ENCODE measurements at places on chromosomes 2 and 18.

DNA sequence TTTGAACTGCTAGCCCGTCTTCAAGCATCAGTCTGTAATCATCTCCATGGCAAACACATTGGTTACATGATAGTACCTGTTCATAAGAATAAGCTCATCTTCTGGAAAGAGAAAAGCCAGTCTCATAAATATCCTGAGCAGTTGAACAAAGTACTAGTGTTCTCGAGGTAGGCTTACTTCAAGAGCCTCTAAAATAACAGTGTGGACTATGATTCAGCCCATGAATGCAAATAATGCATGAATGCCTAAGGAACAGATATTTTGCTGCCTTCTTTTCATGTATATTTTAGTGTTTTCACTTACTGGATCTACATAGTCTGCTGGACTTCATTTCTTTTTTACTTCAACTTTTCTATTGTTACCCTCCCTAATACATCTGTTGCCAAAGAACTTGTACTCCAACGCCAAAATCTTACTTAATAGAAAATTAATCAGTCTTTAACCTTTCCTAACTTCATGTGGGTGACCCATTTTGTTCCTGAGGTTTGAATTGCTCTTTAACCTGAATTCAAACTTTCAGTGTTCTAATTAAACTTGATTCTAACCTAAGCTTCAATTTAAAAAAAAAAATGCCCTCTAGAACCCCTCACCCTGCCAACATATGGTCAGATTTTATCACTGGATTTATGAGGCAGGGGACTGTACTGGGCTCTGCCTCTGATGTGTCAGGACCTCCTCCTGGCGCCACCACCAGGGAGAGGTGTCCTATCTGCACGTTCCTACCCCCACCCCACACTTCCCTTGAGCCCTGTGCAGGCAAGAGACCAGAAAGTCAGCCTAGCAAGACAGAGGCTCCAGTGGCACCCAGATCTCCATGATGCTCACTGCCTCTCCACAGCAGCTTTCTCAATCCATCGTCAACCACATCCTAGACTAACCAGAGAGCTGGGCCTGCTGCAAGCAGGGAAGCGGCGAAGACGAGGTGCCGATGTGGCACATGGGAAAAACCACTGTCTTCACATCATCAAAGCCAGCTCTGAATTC, 264.7 kb upstream of the ID2 start:
- no peak for DNase-seq

- no peak for DNase-seq
Observed at GRCh38 chr2:144274131-144274530, 245.8 kb downstream of the ZEB2 start.

GRCh38 chr2:232857158-232857563, 12.9 kb upstream of the SNORC start:
- DNase-seq = peak; percentile 20

DNA sequence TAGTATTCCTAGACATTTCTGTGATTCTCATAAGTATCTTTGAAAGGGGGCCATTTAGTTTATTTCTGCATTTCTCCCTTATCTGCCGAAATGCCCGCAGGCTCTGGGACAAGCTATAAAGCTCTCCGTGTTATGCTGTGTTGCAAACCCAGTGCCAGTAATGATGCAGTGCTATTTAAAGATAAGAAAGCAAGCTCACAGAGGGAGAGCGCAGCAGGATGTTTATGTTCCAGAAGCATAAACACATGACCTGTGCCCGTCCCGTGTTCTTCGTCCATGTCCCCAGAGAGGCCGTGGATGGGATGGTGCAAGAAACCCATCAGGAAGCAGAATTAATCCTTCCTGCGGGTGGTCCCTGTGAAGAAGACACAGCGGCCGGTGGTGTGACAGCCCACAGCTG, 99.4 kb downstream of the NEDD4L start:
- no peak for DNase-seq

GRCh38 chr2:200428961-200429665, 80.8 kb downstream of the KCTD18 start:
- no peak for DNase-seq

DNA sequence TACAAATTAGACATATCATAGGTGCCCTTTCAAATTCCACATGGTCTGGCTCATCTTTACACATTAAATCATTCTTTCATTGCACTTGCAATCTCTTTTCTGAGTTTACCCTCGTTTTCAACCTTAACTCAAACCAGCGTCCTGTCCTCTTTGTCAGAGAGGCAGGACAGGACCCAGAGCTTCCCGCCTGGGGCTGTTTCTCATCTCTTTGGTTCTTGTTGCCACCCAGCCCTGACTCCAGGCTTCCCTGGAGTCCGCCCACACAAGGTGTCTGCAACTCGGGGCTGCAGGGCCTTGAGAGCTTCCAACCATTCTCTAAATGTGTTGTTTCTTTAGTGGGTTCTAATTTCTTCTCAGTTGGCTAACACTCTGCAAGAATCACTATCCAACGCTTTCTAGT, 24.4 kb downstream of the RBMS1 start:
- no peak for DNase-seq

- DNase-seq = no peak
Observed at GRCh38 chr2:69188182-69188900, 175.4 kb downstream of the ANTXR1 start.

GRCh38 chr18:27903906-27904305, 273.0 kb downstream of the CDH2 start:
- DNase-seq = no peak

- no peak for DNase-seq
Observed at GRCh38 chr2:111025288-111025687, 95.4 kb upstream of the BCL2L11 start.

DNA sequence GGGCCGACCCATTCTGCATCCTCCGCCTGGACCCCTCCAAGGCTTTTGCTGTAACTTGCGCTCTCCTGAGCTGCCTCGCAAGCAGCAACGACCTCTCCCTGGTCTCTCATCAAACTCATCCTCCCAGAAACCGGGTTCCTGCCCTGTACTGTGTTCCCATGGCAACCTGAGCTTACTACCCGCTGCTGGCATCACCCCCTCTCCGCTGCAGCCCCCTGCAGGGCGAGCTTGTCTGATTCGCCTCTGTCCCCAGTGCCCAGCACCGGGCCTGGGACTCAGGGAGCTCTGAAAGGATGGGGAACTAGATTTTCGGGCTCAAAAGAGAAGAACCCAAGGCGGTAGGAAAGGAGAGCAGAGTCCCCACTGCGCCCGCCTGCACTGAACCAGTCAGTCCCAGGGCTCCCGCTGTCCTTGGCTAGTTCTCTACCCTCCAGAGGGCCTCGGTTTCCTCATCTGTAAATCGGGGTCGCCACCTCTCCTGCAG, 463 bp downstream of the HS1BP3 start:
- no peak for DNase-seq

- DNase-seq = no peak
Observed at GRCh38 chr2:125701070-125701469, 954.9 kb upstream of the GYPC start.

DNA sequence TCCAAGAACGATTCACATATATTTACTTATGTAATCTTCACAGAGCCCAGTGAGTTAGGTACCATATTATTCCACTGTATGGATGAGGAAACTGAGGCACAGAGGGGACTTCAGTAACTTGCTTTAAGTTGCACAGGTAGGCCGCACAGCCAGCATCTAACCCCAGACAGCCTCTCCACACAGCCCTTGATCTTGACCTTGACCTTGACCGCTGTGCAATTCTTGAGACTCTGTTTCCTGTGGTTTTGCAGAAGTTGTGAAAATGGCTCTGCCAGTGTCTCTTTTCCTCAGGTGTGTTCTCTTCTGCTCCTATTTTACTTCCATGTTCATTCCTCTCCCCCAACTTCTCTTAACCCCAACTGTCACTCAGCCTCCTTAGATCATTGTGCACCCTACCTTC, 206.5 kb downstream of the SOX11 start:
- DNase-seq = no peak

DNA sequence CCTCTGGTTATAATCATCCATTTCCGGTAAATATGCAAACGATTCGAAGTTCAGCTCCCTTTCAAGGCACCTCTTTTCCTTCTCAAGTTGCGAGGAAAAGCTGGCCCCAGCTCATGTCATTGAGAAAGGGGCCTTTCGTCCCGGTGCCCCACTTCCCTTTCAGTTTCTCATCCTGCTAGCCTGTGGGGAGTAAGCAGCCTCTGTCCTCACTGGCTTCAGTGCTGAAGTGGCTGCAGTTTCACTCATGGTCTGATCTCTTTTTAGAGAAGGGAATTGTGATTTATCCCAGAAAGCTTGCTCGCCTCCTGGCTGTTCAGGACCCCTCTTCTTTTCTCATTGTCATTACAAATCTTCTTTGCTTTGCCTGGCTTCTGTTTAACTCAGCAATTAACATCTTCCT, 207.5 kb downstream of the NR4A2 start:
- DNase-seq = no peak

- no peak for DNase-seq
Observed at GRCh38 chr2:32064021-32064601, 755 bp downstream of the SPAST start.

GRCh38 chr2:199693861-199694260, 157.1 kb downstream of the FTCDNL1 start:
- no peak for DNase-seq

DNA sequence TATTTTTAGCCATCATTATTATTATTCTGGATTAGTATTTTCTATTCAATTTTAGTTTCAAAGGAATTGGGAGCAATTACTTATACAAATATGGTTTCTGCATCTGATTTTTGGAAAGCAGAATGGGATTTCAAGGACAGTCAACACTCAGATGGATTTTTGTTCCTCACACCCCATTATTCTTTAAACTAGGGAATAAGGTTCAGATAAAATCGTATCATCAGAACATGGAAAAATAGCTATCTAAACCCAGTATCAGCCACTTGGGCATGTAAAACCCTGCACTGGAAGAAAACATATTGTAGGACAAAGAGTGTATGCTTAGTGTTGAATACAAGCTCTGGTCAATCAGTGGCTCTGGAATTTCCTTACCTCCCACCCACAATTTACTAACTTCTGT, 452.5 kb downstream of the ZNF516 start:
- no peak for DNase-seq

GRCh38 chr2:224598678-224599077, 13.5 kb upstream of the CUL3 start:
- DNase-seq = no peak

DNA sequence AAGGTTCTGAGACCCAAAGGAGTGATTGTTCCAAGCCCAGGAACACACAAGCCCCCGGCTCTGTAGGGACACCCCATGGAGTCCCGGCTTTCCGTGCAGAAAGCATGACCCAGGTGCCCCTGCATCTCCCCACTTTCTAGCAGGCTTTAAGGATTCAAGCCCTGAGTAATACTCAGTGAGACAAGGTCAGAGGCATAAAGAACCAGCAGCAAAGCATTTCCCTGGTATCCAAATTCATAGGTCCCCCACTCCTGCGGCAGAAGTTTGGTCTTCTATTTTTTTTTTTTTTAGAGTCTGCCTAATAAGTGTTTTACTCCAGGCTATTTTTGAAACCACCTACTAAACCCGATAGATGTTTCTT, 16.3 kb downstream of the TSHZ1 start:
- DNase-seq = no peak

DNA sequence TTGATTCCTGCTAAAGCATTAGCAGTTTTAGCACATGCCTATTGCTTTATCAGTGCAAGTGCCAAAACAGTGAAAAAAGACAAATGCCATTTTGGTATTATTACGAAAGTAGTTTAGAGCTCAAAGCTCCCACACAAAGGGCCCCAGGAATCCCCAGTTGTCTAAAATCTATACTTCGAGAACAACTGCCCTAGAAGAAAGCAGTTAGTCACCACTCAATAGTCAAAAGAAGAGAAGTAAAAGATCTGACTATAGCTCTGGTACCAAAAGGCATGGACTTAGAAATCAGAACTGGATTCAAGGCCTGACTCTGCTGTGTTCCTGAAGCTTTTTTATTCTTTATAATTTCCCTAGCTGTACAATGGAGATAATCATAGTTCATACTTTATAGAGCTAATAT, 21.8 kb downstream of the SCN3A start:
- no peak for DNase-seq

DNA sequence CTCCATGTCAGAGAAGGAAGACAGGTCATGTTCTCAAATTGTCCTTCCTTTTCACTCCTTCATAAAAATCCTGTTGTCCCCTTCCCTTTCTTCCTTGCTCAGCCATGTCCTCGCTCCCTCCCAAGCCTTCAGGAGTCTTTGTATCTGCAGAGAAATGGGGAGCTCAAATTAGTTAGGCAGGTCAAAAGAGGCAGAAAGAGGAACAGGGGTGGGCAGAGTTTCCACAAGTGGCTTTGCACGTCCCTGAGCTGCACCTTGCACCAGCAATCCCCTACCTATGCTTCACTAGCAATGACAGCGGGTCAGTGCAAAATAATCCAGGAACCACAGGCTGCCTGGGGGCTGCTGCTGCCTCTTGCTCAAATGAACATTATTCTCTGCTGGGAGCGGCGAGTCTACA, 152.1 kb upstream of the ITGA6 start:
- DNase-seq = no peak

- DNase-seq = no peak
Observed at GRCh38 chr2:191030521-191031154, 16.7 kb upstream of the STAT1 start.

GRCh38 chr18:50806208-50806616, 13.6 kb downstream of the MRO start:
- no peak for DNase-seq

- no peak for DNase-seq
Observed at GRCh38 chr2:226874749-226875148, 38.9 kb downstream of the RHBDD1 start.

DNA sequence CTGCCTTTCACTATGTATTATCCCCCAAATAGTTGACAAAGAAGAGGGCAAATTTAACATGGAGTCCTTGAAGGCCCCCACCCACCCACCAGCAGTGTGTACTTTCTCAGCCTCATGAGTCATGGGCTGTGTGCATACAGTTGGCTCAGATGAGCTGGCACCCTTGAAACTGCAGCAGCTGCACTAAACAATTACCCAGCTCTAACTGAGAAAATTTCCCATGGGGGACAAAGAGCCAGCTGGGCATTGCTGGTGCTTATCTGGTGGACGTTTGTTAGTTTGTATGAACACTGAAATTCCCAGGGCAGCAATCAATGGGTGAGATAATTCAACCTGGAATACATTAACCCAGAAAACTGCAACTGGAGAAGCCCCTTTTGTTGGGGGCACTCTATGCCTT, 131.7 kb downstream of the GCA start:
- DNase-seq = no peak

- no peak for DNase-seq
Observed at GRCh38 chr18:7017013-7017412, 100.6 kb downstream of the LAMA1 start.

DNA sequence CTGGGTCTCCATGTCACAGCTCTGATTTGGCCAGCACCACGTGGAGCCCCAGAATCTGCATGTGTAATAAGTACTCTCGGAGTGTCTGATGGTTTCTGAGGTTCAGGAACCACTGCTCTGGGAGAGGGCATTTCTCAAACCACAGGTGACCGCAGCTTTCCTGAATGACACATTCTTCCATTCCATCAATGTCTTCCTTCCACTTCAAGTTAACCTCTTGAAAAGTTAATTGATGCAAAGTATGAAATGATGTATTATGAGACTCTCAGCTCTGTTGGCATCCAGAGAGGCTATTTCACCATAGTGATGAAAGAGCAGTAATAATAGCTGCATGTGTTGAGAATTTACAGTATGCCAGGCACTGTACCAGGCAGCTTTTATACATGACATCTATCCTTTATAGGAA, 61.3 kb upstream of the CRIM1 start:
- no peak for DNase-seq
